ENCODE measurements at places on chromosomes 3 and 15. TPM values are rescaled to one million over a fixed set of nuclear protein-coding genes. Genes with fewer than 3 reads are reported as not detected.

LRRN1 gene
- 20.2 TPM for total RNA-seq

EPHA3 gene
- 0.94 TPM for total RNA-seq

FGF7 gene
- 31.2 TPM for total RNA-seq

TMED3 gene
- total RNA-seq = 36.0 TPM

DNA sequence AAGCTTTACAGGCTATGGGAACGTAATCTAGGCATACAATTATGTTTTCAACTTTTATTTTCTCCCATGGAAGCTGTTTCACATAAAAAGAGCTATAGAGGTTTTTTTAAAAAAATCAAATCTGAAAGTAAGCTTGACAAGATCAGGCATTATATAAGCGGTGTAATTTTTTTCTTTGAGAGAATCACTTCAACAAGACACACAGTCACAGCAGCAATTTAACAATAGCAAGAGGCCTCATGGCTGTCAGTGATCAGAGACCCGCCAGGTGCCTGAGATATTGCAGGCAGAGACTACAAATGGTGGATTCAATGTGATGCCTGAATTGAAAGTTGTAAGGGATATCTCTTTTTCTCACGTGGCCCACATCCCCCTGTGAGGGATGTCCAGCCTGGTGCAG lies 270.5 kb upstream of the TBC1D5 start:
- H3K36me3 ChIP-seq = no peaks in the 10 kb centered on the region
- no peak overlapping the region for H3K27ac ChIP-seq
- H3K27me3 ChIP-seq = no peaks in the 10 kb centered on the region
- no peak for DNase-seq
- no peaks in the 10 kb centered on the region for H3K4me1 ChIP-seq

DNA sequence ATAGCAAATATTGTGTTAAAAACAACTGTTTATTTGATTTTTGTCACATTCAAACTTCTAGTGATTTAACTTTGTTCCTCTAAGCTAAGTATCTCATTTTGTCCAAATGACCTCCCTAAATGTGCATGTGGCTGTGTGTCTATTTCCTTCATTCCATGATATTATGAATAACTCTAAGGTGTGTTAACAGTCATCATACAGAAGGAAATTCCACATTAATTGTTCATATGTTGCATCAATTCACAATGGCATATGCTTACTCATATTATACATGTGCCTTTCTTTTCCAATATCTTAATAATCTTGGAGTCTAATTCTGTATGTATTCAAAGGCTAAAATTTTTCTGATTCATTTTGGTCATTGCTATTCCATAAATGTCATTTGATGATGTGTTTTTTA lies 186.4 kb downstream of the WDR72 start:
- no peak for DNase-seq
- H3K27ac ChIP-seq = no peak overlapping the region
- H3K36me3 ChIP-seq = no peaks in the 10 kb centered on the region
- H3K4me3 ChIP-seq = no peak overlapping the region

- peaks cover 67% of the 10 kb centered on the region for H3K4me1 ChIP-seq
- H3K27me3 ChIP-seq = no peaks in the 10 kb centered on the region
- H3K27ac ChIP-seq = peak overlapping the region; percentile 98
- H3K4me3 ChIP-seq = peak overlapping the region; percentile 58
Observed at GRCh38 chr3:8500319-8500988, 1.2 kb upstream of the LMCD1 start.

DNA sequence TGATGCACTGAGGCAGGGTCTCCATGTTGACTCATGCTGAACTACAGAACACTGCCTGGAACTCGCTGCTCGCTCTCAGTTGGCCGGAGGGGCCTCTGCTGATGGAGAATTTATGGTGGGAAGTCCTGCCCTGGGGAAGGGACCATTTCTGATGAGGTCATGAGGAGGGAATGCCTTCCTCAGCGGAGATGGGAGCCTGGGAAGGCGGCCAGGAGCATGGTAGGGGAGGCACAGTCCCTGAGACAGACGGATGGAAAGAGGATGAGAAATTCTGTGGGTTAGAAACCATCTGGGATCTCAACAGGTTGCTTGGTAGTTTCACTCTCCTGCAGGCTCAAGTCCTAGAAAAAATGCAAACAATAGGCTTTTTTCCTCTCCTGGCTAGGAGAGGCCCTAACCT lies 56.8 kb upstream of the TPM1 start:
- H3K4me1 ChIP-seq = peaks cover 11% of the 10 kb centered on the region
- H3K36me3 ChIP-seq = no peaks in the 10 kb centered on the region
- H3K4me3 ChIP-seq = no peak overlapping the region
- H3K27me3 ChIP-seq = no peaks in the 10 kb centered on the region
